ENCODE measurements at places on chromosomes 6 and 20. TPM values are rescaled to one million over a fixed set of nuclear protein-coding genes. Genes with fewer than 3 reads are reported as not detected.
A peak's percentile ranks its signal among the peaks of the same experiment; 100 is the strongest.

Gene ZSCAN23
- total RNA-seq = not detected

Gene TCEA2
- 18.4 TPM for total RNA-seq

Gene TAAR8
- not detected for total RNA-seq

Gene VIP
- total RNA-seq = not detected

Gene TTK
- 0.30 TPM for total RNA-seq

Gene SAMD5
- total RNA-seq = not detected

Gene MUC21
- total RNA-seq = not detected

Gene HUS1B
- 4.5 TPM for total RNA-seq

Gene MYBL2
- 0.49 TPM for total RNA-seq

Gene UNC5CL
- total RNA-seq = 2.3 TPM

Gene SLC17A4
- not detected for total RNA-seq

Gene B3GALT4
- 7.9 TPM for total RNA-seq

Gene GOPC
- total RNA-seq = 8.1 TPM

Gene ERGIC3
- total RNA-seq = 149 TPM

DNA sequence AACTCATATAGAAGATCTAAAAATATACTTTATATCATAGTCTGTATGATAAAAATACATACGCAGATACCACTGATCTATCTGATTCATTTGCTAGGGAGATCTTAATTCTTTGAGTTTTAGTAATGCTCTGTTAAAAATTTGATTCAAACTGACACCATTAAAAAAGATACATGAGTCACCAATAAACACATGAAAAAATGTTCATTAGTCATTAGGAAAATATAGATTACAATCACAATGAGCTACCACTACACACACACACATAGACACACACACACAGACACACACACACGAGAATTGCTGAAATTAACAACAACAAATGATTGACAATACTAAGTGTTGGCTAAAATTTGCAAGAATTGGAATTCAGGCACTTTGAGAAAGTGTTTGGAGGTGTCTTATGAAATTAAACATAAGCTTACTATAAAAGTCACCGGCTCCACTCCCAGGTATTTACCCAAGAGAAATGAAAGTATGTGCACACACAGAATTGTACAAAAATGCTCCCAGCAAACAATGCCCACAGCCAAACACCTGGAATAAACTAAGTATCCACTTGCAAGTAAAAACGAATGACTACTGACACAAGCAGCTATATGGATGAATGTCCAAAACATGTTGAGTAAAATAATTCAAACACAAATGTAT is 117.7 kb upstream of the GGTLC1 start:
- no peak for DNase-seq

DNA sequence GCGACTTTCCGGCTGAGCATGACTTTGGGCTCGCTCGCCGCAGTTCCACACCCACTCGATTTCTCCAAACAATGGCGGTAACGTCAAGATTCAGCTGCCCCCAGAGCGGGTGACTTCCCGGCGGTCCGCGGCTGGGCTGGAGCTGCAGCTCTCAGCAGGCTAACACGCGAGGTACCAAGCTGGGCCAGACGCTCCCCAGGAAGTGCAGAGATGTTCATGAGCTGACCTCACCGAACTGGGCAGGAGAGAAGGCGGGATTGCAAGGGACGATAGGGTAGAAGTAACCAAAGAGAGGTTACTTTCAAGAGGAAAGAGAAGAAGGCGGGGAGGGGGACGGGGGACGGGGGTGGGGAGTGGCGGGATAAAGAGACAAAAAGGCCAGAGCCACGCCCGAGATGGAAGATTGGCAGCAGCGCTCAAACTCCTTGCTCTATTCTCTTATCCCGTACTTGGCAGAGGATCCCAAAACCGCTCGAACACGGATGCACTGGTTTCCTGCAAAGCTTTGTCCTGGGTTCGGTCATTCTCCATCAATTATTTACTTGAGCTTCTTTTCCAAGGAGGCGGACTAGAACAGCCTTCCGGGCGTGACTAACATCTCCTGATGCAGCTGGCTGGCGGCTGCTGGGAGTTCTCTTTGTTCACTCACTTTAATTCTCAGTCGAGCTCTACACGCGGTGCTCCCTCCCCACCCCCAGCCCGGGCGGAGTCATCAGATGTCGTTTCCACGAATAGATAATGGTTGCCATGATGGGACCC is at the start of gene MTCL3:
Gene MTCL3 (minus strand): TSS at position 626 of the 759 bp plus-strand sequence.
- DNase-seq = peak; percentile 8

- no peak for DNase-seq
These were observed 164.5 kb downstream of the UNC5CL start for GRCh38 chr6:40874495-40874894.

GRCh38 chr6:166454692-166455515 is 72.2 kb upstream of the MPC1 start:
- no peak for DNase-seq

- no peak for DNase-seq
These were observed 13.7 kb downstream of the BTN3A1 start for GRCh38 chr6:26415791-26416190.

- no peak for DNase-seq
These were observed 13.3 kb upstream of the TREM2 start for GRCh38 chr6:41176189-41176588.

GRCh38 chr6:13404228-13404891 is 76.0 kb upstream of the TBC1D7 start:
- DNase-seq = no peak

DNA sequence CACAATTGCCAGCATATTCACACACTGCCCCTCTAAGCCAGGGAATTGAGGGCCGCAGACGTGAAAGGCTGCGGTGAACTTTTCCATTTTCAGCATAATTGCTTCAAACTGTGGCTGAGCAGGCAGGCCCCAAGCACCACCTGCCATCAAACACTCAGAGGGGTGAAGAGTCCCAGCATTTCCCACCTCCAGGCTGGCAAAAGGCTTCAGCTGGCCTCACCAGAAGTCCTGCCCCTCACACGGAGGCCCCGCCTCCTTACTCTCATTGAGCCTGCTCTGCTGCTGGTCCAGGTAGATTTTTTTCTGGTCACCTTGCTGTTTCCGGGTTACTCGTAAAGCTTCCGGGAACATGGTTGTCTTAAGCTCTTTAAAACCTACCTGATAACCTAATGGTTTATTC is 52.0 kb upstream of the PRELID3B start:
- DNase-seq = no peak

DNA sequence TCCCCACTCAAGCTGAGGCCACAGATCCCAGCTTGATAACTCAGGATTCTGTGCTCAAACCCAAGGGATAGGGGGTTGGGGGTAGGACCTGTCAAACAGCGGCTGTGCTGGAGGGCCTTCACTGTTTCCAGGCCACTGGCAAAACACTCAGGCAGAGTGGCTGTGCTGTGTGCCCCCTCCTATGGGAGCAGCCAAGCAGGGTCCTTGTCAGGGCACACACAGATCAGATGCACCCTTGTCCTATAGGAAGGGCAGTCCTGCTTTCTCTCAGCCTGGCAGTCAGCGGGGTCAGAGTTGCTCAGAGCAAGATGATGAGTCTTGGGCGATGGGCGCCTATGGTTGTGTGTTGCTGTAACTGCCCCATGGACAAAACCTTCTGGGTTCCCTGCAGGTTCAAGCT is 554.8 kb downstream of the TBC1D32 start:
- DNase-seq = no peak

GRCh38 chr20:10531848-10532247 is 96.7 kb downstream of the SLX4IP start:
- DNase-seq = no peak

- no peak for DNase-seq
These were observed 111.3 kb downstream of the SIM1 start for GRCh38 chr6:100353276-100354015.

- DNase-seq = no peak
These were observed 140.7 kb upstream of the MCHR2 start for GRCh38 chr6:100134703-100135102.

DNA sequence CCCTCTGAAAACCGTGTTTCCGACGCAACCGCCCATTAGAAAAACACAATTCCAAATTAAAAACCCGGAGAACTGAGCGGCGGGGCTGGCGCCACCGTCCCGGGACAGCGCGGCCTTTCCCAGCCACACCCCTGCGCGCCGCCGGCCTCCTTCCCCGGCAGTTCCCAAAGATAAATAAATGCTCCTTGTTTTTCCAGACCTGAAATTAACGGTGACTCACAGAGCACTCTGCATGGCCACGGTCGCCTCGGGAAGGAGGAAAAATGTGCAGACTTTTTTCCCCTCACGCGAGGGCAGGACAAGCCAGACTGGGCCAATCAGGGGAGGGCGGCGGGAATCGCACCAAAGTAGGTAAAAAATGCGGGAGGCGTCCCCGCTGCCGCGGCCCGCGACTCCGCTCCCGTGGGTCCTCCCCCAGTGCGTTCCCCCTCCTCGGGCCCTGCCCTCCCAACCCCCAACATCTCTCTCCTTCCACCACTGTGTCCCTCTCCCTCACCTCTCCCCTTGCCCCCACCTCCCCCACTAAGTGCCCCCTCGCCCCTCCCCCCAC is 828 bp upstream of the DSTN start:
- peak; percentile 29 for DNase-seq

GRCh38 chr6:79570129-79571029 is 33.1 kb upstream of the LCA5 start:
- no peak for DNase-seq

DNA sequence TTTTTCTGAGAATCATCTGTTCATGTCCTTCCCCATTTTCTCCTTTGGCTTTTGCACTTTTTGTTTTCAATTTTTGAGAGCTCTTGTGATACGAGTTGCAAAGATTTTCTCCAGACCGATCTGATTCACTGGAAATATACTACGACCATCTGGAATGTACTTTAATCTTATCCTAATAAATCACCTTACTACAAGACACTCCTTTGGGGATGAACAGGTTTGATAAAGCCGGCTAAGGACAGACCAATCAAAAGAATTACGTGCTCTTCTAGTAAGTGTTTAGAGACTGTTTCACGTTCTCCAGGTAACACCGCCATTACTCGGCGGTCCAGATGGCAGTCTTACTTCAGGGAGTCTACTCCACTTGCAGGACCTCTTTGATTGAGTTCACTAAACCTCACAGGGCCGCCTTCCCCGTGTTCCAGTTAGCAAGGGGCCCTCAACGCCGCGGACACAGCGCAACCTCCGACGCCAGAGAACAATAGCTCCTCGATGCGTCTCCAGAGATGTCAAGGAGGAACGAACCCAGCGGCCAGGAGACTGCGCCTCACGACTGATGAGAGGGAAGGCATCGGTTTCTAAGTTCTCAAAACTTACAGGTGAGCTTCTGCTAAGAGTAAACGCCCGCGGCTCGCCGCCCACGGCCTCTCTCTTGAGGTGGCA is 920 bp upstream of the WTAP start:
- no peak for DNase-seq

DNA sequence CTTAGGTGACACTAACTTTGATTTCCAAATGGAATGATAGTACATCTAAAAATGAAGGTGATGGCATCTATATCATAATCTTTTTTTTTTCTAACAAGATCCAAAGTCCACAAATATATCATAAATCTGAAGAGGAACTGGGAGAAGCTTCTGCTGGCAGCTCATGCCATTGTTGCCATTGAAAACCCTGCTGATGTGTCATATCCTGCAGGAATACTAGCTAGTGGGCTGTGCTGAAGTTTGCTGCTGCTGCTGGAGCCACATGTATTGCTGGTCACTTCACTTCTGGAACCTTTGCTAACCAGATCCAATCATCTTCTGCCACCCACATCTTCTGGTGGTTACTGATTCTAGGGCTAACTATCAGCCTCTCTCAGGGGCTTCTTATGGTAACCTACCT is 27.4 kb upstream of the KHDC1 start:
- DNase-seq = no peak

GRCh38 chr20:59821788-59822187 is 111.6 kb downstream of the SYCP2 start:
- no peak for DNase-seq

GRCh38 chr6:169450097-169450496 is 196.5 kb upstream of the THBS2 start:
- no peak for DNase-seq

GRCh38 chr6:163963205-163964120 is 548.9 kb downstream of the QKI start:
- DNase-seq = no peak

GRCh38 chr6:153720732-153721131 is 318.3 kb upstream of the OPRM1 start:
- no peak for DNase-seq

DNA sequence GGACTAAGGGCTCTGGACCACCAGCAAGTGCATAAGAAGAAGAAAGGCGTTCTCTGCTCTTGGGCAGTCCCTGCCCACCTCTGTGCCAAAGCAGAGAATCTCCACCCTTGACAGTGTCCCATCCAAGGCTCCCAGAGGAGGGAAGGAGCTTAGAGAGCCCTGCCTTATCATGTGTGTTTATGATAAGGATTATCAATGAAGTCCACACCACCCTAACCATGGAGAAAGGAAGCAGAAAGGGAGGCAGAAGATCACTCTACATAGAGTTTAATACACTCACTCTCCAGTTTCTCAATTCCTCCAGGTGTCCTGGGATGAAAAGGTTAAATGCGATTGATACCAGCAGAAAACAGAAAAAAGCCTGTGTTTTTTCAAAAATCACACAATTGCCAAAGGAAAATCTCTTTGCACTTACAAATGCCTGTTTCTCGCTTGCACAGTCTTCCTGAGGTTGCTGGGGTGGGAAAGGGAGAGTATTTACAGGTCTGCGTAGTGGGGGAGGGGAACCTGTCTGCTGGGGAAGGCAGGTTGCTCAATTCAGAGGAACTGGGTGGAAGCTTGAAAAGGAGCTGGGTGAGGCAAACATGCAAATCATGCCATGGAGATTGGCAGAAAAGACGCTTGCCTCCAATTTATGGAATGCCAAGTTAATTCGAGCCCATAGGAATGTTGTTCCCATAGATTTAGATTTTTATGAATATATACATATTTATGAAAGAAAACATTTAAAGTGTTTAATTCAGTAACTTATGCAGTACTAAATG is 104.0 kb downstream of the EYA2 start:
- no peak for DNase-seq

DNA sequence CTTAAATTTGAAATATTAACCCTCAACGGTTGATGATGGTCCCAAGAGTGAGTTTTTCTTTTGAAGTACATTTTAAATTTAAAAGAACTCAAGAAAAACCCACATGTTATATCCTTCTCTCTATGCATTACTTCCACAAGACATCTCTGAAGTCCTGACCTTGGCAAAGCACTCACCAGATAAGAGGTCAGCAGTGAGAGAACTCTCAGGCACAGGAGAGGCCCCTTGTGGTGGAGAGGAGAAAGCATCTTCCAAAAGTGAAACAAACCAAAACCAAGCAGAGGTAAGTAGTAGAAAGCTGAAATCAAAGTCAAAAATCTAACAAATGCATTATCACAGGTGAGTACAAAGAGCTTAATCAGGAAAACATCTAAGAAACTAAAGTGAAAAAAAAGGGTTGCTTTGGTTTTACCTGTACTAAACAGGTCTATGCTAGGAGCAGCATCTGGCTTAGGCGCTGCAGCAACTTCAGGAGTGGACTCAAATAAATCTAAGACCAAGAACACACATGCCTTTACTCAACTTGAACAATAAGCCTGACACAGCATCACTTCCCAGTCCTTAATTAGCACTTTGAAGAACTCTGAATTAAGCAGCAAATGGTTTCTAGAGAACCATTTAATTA is 80.5 kb downstream of the PRSS35 start:
- DNase-seq = no peak

GRCh38 chr6:27889275-27889627 is 22.9 kb downstream of the OR2B2 start:
- DNase-seq = no peak

GRCh38 chr20:1364106-1364505 is 28.7 kb downstream of the FKBP1A start:
- DNase-seq = peak; percentile 23

- DNase-seq = no peak
These were observed 587 bp upstream of the BTN3A1 start for GRCh38 chr6:26401389-26401986.

All from CD8-positive, alpha-beta T cell (primary cell).